ENCODE measurements at places on chromosomes 2 and 18. TPM values are rescaled to one million over a fixed set of nuclear protein-coding genes. Genes with fewer than 3 reads are reported as not detected.

GRCh38 chr2:139518321-139518720 is 738.1 kb upstream of the NXPH2 start:
- DNase-seq, result no peak

OR6B2 gene
- not detected for total RNA-seq

UGT1A8 gene
- not detected for total RNA-seq

DNA sequence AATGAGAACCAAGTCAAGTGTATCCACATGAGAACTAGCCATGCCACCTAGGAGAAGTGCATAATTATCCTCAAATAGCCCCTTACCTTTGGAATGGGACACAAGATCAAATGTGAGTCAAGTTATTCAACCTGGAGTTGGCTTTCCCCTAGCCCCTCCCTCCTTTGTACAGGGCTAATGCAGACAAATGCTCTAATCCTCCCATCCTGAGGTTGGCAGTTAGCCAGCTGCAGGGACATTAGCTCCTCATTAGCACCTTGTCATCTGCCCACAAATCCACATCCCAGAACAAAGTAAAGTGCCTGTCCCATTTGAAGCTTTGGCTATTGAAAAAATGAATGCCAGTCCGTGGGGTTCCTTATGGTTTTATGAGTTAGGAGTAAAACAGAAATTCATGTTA is 294.1 kb upstream of the FANCL start:
- DNase-seq, result no peak

DNA sequence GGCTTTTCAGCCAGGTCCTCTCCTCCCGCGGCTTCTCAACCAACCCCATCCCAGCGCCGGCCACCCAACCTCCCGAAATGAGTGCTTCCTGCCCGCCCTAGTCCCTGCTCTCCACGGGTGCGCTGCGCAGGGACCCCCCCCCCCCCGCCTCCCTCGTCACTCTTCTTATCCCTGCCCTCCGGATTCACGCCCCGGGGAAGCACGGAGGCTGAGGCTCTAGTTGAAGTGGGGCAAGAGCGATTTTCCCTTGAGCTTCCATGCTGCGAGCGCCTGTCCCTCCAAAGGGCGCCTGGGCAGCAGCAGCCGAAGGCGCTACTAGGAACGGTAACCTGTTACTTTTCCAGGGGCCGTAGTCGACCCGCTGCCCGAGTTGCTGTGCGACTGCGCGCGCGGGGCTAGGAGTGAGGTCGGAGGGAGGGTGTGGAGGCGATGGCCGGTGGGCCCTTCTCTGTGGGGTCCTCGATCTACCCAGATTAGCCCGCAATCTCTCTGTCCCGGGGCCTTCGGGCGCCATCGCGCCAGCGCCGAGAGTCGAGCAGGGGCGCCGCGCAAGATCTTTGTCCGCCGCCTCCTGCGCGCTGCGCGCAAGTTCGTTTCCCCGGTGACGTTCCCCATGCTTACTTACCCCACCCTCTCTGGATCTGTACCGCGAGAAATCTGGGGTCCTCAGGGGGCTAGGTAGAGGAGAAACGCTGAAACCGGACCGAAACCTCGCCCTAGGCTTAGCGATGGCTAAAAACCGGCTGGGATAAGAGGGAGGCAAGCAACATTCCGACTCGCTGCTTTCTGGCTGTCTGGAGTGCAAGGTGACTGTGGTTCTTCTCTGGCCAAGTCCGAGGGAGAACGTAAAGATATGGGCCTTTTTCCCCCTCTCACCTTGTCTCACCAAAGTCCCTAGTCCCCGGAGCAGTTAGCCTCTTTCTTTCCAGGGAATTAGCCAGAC is 677 bp downstream of the GAD1 start:
- DNase-seq, result no peak

- peak; percentile 82 for DNase-seq
These were observed 2.8 kb downstream of the SIX3 start for GRCh38 chr2:44944102-44944951.

DNA sequence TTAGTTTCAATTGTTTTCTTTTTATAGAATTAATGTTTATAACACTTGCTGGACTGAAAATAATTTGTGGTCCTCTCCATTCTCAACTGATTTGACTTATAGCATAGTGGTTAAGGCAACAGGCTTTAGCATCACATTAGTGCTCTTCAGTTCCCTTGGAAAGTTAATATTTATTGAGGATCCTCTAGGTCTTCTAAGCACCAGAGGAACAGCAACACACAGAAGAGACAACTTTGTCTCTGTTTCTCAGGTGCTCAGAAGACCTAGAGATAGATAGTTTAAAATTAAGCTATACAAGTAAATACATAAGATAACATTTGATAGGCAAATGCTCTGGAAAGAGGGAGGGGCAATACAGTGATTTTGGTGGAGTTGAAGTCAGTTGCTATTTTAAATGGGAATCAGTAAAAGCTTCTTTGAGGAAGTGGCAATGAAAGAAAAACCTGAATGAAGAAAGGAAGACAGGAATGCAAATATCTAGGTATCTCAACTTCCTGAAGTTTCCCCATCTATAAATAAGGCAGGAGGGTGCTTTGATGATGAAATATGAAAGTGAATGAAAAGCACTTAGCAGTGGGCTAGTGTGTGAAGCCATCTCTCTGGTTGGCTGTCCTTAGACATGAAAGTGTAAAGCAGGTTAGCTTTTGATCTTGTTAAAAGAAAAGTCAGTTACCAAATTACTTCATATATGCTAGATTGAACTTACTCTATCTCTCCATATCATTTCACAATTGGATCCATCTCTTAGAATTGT is 7.9 kb downstream of the NEUROD1 start:
- no peak for DNase-seq

GRCh38 chr2:96763511-96764252 is 3.0 kb downstream of the CNNM4 start:
- no peak for DNase-seq

ATG16L1 gene
- total RNA-seq, result 19.9 TPM

GRCh38 chr18:65287652-65288051 is 463.2 kb upstream of the CDH7 start:
- DNase-seq, result no peak

IL36RN gene
- total RNA-seq, result not detected

CNDP1 gene
- 0.19 TPM for total RNA-seq

SERPINB11 gene
- total RNA-seq, result not detected

- no peak for DNase-seq
These were observed 101.8 kb upstream of the SCN1A start for GRCh38 chr2:166229678-166230023.

RAB11FIP5 gene
- total RNA-seq, result 39.2 TPM

DNA sequence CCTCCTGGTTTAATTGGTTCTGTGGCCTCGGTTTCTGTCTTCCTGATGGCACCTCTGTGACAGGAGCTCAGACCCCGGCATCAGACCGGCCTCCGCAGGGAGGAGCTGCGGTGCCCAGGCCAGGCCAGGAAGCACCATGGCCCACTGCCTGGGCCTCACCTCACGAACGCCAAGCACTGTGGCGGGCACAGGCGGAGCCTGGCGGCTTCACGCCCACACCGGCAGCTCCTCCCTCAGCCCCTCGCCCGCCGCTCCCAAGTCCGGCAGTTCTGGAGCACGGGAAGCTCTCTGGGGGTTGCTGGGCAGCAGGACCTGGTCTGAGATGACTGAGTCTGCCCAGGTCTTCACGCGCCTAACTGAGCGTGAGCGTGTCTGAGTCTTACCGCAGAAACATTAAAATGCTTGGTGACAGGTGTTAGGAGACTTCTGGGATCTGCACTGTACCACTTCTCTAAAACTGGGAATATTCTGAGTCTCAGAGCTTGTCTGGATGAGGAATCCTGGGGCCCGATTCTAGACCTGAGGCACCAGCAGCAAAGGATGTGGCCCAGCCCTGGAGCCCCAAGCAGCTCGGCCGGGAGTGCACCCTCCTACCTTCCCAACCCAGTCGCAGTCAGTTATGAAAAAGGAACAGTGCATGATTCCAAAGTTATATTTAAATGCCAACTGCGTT is 21.9 kb downstream of the RTP5 start:
- peak; percentile 61 for DNase-seq

- DNase-seq, result no peak
These were observed 878.8 kb downstream of the TSN start for GRCh38 chr2:122634256-122634655.

HAT1 gene
- 29.1 TPM for total RNA-seq

CASP8 gene
- 11.3 TPM for total RNA-seq

GRCh38 chr18:50573679-50574078 is 13.8 kb downstream of the MAPK4 start:
- DNase-seq, result no peak

GRCh38 chr2:241168366-241168765 is 18.1 kb downstream of the PPP1R7 start:
- DNase-seq, result peak; percentile 54

- DNase-seq, result no peak
These were observed 112.2 kb upstream of the SESTD1 start for GRCh38 chr2:179376881-179377280.

DNA sequence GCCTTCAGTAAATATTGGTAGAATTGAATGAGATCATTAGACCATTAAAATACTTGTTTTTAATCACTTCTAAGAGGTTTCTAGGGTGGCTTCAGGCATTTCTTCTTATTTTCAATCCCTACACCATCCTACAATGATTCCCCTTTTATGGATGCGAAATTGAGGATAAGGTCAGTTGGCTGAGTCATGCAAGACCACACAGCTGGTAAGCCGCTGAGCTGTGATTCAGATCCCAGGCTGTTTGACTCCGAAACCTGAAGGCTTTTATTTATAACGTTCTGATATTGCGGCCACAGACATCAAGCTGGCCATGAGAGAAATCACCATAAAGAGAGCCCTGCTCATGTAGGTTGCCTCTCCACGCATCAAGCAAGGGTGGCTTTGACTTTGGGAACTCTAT is 133.4 kb downstream of the VAPA start:
- no peak for DNase-seq

DNA sequence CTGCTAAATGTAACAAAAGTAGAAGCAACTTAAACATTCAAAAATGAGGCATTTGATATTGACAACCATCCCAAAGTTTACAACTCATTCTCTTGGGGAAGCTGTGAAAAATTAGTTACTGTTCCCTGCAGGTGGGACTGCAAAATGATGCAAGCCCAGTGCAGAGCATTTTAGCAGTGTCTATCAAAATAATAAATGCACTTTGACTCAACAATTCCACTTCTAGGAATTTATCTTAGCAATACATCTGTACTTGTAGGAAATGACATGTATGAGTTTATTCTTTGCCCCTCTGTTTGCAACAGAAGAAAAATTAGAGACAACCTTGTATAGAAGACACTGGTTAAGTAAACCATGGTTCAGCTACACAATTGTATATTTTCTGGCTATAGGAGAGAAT is 48.0 kb upstream of the TLK1 start:
- DNase-seq, result no peak

CEBPZOS gene
- 31.7 TPM for total RNA-seq

- DNase-seq, result no peak
These were observed 798.9 kb upstream of the SALL3 start for GRCh38 chr18:78180741-78181140.

Measured in posterior vena cava (tissue), 2 donors.